Erythroblast (primary cell): ENCODE measurements at places on chromosomes 11 and 22.
A peak's percentile ranks its signal among the peaks of the same experiment; 100 is the strongest.

DNA sequence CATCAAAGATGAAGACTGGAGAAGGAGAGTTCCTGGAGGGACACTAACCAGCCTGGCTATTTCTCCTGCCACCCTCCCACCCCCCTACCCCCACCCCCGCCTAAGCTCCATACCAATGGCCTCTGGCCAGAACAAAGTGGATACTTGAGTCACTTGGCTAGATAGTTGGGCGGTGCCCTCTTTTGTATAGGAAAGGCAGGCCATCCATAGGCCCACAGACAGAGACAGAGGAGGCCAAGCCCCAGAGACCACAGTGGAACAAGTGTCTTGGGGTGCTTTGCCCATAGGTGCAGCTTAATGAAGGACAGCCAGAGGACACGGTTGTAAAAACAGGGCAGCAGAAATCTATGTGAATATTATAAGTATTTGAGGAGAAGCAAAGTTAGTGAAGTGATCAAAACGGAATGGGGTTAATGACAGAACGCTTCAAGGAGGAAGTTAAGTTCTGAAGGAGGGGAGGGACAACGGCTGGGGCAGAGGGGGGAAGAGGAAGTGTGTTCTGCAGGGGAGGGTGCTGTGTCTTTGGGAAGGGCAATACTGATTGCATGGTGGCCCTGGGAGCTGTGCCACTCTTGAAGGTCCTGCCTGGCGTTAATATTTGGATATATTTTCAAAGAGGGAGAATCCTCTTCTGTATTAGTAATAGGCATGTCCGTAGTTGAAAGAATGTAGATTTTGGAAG lies 32.7 kb downstream of the FLI1 start:
- no peak for DNase-seq

GRCh38 chr11:70306586-70307033 lies 36.1 kb downstream of the PPFIA1 start:
- DNase-seq, result no peak

DNA sequence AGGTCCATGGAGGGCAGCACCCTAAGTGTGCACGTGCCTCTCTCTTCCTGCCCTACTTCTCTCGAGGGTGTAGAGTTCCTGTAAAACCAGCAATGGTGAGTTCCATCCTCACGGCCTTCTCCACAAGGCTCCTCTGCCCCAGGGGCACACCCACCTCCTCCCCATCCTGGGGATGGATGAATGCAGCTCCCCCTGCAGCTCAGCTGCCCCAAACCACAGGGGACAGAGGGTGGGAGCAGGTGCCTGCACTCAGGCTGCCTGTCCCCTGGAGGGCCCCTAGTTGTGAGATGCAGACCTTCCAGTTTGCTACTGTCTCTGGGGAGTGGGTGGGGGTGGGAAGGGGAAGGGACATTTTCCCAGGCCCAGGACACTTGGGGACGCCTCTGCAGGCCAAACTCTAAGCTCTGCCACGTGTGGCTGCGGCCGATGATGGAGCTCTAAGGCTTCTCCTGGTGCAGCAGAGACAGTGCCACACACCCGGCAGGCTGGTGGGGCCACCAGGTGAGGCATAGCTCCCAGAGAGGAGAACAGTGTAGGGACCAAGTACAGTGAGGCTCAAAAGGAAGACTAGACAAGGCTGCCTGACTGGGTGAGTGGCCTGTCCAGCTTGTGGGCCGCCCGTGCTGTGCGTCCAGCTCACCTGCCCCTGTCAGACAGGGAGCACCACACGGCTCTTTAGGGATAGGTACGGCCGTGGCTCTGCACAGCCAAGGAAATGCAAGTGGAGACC lies 540.9 kb downstream of the TBC1D22A start:
- DNase-seq, result no peak

GRCh38 chr22:43911351-43911750 lies 12.3 kb upstream of the PNPLA3 start:
- DNase-seq, result no peak

DNA sequence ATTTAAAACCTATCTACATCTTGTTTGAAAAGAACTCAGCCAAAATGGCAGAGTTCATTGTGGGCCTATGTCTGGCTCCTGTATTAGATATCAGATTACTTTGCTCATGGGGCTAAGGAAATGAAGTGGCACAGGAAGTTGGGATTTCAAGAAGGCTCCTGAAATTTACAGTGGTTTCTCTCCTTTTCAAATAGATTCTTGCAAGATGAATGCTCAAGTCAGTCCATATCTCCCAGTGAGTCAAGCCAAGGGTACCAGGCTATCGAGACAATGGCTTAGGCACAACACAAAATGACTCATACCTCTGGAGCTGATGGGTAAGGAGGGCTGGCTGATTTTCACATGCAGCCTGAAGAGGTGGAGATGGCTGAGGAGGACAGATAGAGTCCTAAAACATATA lies 24.1 kb upstream of the APOA1 start:
- DNase-seq, result no peak

GRCh38 chr11:100824041-100824809 lies 137.1 kb downstream of the ARHGAP42 start:
- no peak for DNase-seq

GRCh38 chr11:46207270-46207669 lies 70.2 kb upstream of the CREB3L1 start:
- DNase-seq, result no peak

GRCh38 chr11:125061281-125061680 lies 1.8 kb upstream of the SLC37A2 start:
- DNase-seq, result no peak

- no peak for DNase-seq
Measured at GRCh38 chr11:10539339-10539738, 1.6 kb downstream of the RNF141 start.

- DNase-seq, result no peak
Measured at GRCh38 chr11:12636871-12637410, 37.3 kb upstream of the TEAD1 start.

- peak; percentile 64 for DNase-seq
Measured at GRCh38 chr11:74397501-74398243, 561 bp downstream of the PGM2L1 start.

DNA sequence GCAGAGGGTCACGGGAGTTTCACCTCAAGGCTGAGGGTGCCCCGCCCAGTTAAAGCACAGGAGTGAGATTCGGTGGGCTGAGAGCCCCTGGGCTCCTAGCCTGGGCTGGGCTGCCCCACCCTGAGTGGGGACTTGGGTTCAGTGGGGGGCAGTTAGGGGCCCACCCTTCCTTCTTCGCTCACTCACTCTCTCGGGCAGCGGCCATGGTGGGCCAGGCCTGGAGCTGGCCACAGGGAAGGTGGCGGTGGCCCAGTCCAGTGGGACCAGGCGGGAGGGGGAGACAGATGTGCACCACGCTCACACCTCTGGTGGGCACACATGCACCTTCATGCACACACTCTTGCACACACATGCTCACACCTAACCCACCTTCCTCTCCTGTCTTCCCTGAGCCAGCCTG lies 6.1 kb downstream of the FLRT1 start:
- no peak for DNase-seq

GRCh38 chr11:15920856-15921629 lies 435.3 kb downstream of the SOX6 start:
- no peak for DNase-seq

- no peak for DNase-seq
Measured at GRCh38 chr11:105298630-105299029, 159.1 kb upstream of the CARD18 start.

GRCh38 chr11:132874638-132875037 lies 657.7 kb downstream of the OPCML start:
- DNase-seq, result no peak
